ENCODE measurements at places on chromosomes 3 and 15.

- no peak for DNase-seq
Measured at GRCh38 chr3:52774901-52775864, 2.2 kb upstream of the ITIH1 start.

DNA sequence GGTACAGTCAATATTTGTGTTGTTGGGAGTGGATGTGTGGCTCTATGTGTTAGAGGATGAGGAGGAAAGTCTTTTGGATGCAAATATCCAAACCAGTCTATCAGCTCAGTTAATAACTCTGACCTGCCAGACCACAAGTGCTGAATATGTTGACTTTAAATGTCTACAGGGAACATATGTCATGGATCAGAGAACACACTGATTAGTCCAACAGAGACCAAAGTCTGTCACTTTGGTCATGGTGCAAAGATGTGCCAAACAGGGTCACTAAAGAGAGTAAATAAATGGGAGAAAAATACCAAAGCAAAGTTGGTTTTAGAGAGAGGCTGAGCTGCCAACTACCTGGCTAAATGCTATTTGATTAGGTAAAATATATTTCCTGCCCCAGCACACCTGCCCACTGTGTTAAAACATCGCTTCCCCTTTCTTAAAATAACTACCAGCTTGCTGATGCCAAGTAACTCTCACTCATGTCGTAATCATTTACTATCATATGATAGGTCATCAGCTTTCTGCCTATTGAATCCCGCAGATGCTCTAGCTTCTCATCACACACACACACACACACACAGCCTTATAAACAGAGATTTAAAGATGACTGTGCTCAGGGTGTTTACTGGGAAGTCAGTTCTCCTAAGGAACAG, 173.3 kb downstream of the PDZRN3 start:
- no peak for DNase-seq

DNA sequence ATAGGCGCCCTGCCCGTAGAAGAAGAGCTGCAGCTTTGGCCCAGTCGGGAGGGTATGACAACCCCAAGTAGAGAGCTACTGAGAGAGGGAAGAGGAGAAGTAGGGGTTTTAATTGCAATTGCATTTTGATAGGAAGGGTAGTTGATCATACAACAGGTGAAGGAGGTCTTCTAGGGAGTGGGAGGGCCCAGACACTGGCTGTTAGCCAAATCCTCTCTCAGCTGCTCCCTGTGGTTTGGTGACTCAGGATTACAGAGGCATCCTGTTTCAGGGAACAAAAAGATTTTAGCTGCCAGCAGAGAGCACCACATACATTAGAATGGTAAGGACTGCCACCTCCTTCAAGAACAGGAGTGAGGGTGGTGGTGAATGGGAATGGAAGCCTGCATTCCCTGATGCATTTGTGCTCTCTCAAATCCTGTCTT, 408.9 kb upstream of the THBS1 start:
- DNase-seq: peak; percentile 40

DNA sequence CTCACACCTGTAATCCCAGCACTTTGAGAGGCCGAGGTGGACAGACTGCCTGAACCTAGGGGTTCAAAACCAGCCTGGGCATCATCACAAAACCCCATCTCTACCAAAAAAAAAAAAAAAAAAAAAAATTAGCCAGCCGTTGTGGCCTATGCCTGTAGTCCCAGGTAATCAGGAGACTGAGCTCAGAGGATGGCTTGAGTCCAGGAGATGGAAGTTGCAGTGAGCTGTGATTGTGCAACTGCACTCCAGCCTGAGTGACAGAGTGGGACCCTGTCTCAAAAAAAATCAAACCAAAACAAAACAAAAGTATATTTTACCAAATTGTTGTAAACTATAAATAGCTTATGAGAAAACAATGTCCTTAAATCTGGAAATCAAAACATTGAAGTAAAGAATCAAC, 34.7 kb upstream of the UBP1 start:
- DNase-seq: no peak

- no peak for DNase-seq
Measured at GRCh38 chr15:99711625-99712024, 21.6 kb downstream of the LYSMD4 start.

DNA sequence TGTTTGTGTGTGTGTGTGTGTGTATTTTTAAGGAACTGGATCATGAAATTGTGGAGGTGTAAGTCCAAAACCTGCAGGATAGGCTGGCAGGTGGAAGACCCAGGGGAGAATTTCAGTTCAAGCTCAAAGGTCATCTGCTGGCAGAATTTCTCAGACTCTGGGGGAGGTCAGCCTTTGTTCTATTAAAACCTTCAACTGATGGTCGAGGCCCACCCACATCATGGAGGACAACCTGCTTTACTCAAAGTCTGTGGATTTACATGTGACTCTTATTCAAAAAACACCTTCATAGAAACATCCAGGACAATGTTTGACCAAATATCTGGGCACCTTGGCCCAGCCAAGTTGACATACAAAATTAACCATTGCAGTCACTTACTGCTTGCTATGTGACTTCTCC, 157.2 kb downstream of the EDEM1 start:
- no peak for DNase-seq

- DNase-seq: no peak
Measured at GRCh38 chr15:79659691-79660090, 227.6 kb downstream of the MINAR1 start.

GRCh38 chr3:119315600-119316312, 21.6 kb downstream of the ARHGAP31 start:
- no peak for DNase-seq

DNA sequence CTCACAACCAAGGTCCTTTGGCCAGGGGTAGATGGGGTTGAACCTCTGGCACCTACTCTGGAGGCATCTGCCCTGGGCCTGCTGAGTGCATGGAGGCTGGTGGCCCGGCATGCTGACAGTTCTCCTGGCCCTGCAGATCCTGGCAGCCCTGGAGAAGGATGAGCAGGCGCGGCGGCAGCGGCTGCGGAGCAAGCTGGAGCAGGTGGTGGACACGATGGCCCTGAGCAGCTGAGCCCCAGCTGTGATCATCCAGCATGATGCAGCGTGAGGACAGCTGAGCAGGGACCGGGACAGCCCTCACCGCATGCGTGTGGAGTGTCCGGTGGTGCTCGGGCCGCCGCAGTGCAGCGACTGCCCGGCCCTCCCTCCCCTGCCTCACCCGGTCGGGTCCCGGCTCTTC, 50.9 kb downstream of the PLXNA1 start:
- DNase-seq: no peak

GRCh38 chr3:134341389-134341788, 32.9 kb downstream of the AMOTL2 start:
- no peak for DNase-seq

DNA sequence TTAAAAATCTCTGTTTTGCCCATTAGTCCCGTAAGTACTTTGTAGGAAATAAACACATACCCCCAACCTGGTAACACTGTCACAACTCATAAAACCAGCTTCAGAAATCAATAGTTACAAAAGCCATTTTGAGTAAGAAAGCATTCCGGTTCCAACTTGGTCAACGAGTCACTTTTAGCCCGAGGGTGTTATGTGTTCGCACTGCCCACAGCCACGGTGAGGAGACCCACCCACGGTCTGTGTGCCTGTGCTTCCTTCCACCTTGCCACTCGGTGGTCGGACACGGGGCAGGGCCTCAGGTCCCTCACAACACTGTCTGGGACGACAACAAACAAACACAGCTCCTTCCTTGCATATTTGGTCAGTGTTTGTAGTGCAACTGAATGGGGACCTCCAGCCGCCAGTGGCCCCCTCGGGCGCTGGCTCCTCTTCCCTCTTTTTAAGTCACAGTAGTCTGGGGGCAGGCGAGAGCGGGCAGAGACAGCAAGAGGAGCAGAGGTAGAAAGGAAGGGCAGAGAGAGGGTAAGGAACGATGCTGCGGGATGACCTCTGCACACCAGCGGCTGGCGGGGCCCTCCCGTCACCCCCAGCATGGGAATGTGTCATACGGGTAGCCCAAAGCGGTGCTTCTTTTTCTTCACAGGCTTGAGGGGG, 5.2 kb upstream of the MUSTN1 start:
- DNase-seq: no peak

DNA sequence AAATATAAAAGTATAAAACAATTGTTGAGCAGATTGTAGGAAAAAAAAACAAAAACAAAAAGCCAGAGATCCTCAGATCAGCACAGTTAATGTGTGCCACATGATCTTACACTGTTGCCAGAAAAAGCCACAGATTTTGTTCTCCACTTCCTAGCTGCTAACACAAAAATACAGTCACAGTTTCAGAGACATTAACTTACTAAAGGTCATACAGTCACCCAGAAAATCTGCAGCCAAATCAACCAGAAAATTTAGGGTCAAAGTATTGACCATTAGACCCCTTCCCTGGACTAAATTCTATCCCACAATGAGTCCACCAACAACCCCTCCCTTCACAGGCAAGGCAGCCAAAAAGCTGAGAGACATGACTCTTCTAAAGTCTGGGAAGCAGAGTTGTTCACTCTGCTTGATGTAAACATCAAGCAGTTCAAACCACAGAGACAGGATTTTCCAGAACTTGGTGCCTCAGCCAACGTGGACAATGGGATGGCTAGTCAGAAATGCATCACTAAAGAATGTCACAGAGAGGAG, 59.1 kb downstream of the SST start:
- DNase-seq: no peak

GRCh38 chr3:192090586-192090985, 629.6 kb downstream of the PYDC2 start:
- DNase-seq: no peak

GRCh38 chr3:53190659-53191058, 29.6 kb downstream of the PRKCD start:
- DNase-seq: no peak

- no peak for DNase-seq
Measured at GRCh38 chr3:78641703-78642102, 1126.1 kb downstream of the ROBO1 start.

- DNase-seq: no peak
Measured at GRCh38 chr3:24258727-24259600, 235.7 kb downstream of the THRB start.

DNA sequence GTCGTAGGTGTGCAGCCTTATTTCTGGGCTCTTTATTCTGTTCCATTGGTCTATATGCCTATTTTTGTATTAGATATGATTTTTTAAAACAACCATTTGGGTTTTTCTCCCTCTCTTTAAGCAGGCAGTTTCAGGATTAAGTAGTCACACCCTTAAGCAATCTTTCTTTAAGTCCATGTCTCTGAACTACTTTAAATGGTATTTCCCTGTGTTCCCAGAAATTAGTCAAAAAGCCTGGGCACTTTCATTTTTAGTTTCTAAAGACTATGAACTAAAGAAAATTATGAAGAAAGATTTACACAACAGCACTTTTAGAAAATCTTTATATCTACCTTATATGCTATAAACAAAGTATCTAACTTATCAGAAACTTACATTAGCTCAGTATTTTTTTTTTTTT, 110.3 kb downstream of the FAIM start:
- no peak for DNase-seq

- DNase-seq: no peak
Measured at GRCh38 chr3:169750665-169751064, 14.2 kb downstream of the TERC start.

DNA sequence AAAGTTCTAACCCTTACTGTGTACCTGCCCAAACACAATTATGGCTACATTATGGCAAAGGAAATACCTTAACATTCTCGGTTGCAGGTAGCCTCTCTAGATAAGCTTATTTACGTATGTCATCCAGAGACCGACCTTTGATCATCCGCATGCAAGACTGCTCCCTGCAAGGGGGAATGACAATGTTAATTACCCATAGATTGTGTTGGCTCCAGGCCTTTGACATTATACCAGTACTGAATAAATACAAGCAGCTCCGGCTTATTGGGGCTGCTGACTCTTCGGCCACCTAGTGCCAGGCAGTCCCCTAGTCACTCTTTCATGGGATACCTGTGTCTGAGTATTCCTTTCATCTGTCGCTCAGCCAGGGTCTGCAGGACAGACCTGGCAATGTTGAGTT, 223.5 kb downstream of the DTWD1 start:
- no peak for DNase-seq

DNA sequence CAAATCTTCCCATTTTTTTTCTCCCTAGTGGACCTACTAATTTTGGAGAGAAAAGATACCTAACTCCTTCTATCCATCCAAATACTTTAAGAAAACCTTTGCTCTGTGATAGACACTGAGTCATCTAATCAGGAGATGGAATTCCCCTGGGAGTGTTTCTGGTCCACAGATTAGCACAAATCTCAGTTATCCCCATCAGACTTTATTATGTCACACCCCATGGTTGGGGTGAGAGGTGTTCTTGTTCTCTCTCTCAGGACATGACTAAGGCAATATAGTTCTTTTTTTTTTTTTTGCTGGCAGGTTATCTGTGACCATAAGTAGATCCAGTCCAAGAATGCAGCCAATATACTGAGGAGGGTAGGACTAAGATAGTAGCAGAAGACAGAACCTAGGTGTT, 15.8 kb downstream of the SLC9A9 start:
- no peak for DNase-seq

- DNase-seq: no peak
Measured at GRCh38 chr3:87761341-87761740, 297.5 kb downstream of the CGGBP1 start.

DNA sequence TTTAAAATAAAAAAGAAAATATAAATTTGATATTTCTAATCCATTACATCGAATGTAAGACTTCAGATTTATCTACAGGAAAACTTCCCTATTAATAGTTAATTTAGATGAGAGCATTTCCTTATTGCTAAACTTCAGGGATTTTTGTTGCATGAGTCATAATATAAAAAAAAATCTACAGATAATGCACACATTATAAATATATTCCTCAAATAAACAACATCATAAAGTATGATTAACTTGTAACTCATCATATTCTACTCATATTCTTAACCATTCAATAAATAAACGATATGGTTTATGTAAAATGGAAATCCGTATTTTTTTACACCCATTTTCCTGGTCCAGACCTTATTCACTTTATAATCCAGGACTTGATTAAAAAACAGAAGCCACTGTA, 477.0 kb downstream of the EPHA3 start:
- DNase-seq: no peak

- no peak for DNase-seq
Measured at GRCh38 chr3:142808103-142808917, 80.6 kb downstream of the PCOLCE2 start.

DNA sequence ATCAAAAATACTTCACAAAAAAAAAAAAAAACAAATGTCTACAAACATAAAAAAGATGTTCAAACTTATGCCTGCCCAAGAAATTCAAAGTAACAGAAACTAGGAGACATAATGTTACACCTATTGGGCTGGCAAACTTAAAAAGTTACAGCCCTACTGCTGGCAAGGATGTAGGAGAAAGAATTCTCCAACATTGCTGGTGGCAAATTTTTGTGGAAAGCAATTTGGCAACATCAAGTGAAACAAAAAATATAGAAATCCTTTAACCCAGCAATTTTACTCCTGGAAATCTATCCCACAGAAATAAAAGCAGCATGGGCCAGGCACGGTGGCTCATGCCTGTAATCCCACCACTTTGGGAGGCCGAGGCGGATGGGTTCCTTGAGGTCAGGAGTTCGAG, 73.2 kb downstream of the STAG1 start:
- no peak for DNase-seq

Data from HEK293T (cell line).